ENCODE measurements at places on chromosomes 2 and 18. TPM values are rescaled to one million over a fixed set of nuclear protein-coding genes. Genes with fewer than 3 reads are reported as not detected.

DNA sequence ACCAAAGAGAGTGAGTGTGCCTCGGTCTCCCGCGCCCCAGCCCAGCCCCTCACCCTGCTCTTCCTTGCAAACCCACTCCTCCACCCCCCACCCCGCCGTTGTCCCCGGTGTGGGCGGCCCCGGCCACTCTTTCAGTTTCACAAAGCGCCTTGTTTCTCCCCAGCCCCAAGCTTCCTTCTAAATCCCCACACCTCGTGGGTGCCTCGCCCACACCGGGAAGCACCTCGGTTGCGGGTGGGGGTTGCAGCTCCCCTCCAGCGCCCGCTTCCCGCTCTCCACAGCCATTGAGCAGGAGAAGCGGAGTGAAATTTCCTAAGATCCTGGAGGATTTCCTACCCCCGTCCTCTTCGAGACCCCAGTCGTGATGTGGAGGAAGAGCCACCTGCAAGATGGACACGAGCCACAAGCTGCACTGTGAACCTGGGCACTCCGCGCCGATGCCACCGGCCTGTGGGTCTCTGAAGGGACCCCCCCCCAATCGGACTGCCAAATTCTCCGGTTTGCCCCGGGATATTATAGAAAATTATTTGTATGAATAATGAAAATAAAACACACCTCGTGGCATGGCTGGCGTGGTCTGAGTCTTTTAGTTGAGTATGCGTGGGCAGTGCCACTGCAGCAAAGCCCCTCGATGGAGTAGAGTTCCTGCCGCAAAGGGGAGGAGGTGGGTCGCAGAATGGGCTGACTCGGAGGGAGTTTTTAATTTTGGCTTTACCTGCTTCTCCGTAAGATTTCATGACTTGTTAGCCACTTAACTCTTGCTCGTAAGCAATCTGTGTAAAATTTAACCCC, 848 bp downstream of the TMSB10 start:
- DNase-seq: no peak
- peak overlapping the region; percentile 98 for H3K27ac ChIP-seq
- H3K4me1 ChIP-seq: peaks cover 23% of the 10 kb centered on the region
- peaks cover 55% of the 10 kb centered on the region for H3K36me3 ChIP-seq
- peak overlapping the region; percentile 86 for H3K4me3 ChIP-seq

DNA sequence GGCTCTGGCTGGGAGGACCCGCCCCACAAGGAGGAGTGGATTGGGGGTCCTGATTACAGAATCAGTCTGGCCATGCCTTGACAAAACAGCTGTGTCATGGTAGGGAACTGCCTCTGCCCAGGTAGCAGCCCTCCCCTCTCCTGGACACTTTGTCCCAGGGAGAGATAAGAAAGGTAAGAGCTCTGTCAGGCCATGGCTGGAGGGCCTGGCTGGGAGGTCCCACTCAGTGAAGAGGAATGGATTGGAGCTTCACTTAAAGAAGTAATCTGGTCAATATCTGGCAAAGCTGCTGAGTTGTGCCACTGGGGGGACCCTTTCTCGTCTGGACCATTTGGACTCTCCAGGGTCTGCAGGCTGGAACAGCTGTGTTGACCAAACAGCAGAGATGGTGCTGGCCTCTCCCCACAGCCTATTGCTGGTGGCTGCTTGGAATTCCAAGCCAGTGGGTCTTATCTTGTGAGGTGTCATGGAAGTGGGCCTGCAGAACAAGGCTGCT, 75.4 kb downstream of the EPC2 start:
- no peaks in the 10 kb centered on the region for H3K27me3 ChIP-seq
- no peak for DNase-seq
- peaks cover 29% of the 10 kb centered on the region for H3K4me1 ChIP-seq

MCEE gene
- total RNA-seq: 18.7 TPM

MAP3K20 gene
- 47.9 TPM for total RNA-seq

All from Calu3 (cell line).